Activated CD8-positive, alpha-beta memory T cell treated with anti-CD3 and anti-CD28 coated beads for 48 hours (primary cell): ENCODE measurements at places on chromosomes 5 and 9.

GRCh38 chr5:107766972-107767371 is 96.2 kb upstream of the EFNA5 start:
- no peak for DNase-seq

DNA sequence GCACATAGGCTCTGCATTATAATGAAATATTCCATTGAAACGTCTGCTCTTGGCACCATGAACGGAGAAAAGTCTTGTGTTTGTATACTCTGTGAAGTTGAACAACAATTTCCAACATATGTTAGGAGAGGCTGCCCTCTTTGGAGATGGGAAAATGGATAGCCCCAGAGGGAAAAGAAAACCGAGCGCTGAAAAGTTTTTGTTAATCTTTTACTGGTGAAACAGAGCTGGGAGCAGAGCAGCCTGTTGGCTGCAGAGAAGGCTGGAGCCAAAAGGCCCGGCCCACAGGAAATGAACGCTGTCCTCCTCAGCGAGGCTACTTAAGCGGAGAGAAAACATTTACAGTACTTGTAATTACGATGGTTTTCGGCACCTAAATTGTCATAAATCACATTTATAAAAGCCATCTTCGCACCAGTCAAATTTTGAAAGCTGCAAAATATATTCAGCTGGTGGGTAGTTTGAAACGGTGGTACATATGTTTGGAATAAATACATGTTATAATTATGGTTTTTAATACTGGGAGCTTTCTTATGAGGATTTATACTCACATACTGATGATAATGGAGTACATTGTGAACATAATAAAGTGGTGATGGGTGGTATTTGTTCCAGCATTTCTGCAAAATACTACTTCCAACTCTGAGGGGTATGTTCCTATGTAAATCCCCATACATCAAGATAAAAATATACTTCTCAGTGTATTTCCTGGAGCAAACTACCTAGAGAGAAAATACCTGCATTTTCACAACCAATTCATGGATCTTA is 129.6 kb upstream of the CNTLN start:
- DNase-seq = no peak

DNA sequence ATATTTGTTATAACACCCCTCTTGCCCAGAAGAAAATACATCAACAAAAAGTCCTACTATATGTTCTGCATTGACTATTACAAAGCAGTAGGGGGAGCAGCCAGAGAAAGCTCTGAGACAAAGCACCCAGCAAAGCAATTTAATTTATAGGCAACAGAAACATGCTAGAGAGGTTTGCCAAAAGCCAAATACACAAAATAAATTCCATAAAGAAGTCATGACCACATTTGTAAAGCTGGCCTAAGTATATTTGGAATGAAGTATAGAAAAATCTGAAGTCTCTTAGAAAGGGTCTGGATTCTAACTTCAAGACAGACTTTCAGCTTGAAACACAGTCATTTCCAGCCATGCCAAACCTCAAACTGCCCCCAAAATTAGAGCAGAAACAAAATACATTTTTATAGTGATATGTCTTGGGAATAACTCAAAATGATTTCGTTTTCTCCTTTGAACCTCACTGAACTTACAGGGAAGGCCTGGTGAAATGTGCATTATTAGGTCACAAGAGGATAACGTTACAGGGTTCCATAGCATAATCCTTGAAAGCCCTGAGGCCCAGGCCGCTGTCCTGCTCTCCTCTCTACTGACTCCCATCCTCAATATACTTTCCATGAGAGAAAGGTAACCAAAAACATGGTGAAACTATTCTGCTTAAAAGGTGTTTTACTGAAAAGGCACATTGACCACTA is 451.8 kb downstream of the RAB3C start:
- no peak for DNase-seq

DNA sequence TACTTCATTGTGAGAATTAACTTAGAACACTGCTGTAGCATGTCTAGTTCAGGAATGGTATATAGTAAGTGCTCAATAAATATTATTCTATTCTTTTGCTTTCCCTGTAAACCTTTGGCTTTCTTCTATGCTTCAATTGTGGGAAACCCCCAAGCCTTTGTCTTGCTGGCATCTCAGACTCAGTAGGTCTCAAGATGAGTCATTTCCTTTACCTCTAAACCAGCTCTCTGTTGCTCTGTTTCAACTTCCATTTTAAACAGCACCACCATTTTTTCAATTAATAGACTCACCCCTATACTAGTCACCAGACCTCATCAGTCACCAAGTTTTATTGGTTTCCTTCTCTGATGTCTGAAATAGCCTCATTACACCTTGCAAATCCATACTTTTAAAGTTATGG is 43.5 kb downstream of the DMAC1 start:
- DNase-seq = no peak
